ENCODE measurements at places on chromosomes 12 and 14.
A peak's percentile ranks its signal among the peaks of the same experiment; 100 is the strongest.

DNA sequence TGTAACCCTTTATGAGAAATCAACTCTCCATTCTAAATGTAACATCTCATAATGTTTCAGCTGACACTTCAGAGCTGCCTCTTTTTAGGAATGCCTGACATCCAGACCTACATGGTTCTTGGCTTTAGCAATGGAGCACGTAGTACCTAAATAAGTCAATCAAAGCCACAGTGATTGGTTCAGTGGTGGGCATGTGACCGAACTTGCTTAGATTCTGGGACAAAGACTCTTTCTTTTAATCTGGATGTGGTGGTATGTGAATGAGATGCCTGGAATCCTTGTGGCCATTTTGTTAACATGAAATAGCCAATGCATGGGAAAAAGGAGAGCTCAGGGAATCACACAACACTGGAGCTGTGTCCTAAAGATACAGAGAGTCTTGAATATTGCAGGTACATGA lies 11.8 kb downstream of the GPR65 start:
- no peak for DNase-seq

- DNase-seq, result no peak
Measured at GRCh38 chr14:31950764-31951637, 126.1 kb upstream of the ARHGAP5 start.

DNA sequence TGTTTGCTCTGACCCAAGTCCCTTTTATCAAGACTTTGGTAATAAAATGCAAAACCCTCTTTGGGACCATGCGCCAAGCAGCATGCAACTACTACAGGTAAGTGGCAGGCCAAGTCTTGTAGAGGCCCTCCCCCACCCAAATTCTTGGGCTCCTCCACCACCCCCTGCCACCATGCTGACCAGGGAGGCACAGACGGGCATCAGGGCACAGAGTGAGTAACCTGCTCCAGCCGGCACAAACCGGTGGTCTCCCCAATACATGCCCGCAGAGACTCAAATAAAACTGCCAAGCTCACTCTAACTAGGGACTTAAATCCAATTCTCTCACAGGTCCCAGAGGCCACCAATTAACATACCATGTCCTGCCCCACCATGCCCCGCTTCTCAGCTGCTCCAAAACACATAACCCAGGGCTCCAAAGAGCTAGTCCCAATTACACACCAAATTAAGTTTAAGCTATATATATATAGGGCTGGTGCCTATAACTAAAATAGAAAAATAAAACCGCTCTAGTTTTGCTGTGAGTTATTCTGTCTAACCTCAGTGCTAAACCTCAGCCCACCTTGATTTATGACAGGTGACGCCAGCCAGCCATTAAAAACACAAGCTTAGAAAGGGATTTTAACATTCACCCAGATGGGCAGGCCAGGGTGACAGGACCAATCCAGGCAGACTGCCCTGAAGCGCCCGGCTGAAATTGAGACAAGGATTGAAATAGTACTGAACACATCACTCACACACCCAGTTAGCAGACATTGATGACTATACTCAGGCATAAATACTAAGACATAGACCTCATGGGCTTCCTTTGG lies 81.0 kb downstream of the CLMN start:
- DNase-seq, result no peak

- no peak for DNase-seq
Measured at GRCh38 chr12:13007496-13008233, 7.6 kb upstream of the HEBP1 start.

DNA sequence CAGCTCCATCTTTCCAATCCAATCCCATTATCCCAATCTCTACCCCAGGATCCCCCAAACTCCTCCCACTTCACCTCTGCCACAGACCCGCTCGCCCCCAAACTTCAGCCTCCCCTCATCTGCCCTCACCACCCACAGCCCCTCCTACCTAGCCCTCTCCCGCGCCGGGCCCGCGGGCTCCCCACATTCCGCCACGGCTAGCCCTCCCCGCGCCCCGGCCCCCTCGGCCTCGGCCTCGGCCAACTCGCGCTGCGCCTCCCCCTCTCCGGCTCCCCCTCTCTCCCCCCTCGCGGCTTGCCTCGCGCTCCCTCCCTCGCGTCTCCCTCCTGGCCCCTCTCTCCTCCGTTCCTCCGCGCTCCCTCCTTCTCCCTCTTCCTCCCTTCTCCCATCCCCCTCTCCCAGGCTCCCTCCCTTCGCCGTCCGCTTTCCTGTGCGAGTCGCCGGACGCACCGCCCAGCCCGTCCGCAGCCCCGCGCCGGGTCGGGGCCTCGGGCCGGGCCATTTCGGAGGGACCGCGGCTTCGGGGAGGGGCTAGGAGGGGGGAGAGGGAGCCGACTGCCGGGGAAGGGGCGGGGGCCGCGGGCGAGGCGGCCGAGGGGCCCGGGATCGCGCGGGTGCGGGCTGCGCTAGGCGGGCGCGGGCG lies at the start of gene ATN1:
Gene ATN1 (plus strand): TSS at position 581 of the 643 bp plus-strand sequence. CDS start 6,043 bp downstream, outside the sequence.
- DNase-seq, result peak; percentile 53

DNA sequence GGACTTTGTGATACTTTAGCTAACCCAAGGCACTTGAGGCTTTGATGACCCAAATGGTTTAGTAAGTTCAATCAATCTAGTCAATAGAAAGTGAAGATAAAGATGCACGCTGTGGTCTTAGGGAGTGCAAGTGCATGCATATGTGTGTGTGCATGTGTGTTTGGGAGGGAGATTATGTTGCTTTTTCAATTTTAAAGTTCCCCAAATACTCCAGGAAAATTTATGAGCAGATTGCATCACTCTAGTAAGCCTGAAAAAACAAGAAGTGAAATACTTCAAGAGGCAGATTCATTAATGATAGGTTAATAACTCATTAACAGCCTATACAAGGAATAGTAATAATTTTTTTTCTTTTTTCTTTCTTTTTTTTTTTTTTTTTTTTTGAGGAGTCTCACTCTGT lies 12.4 kb upstream of the SIX1 start:
- no peak for DNase-seq

- DNase-seq, result peak; percentile 25
Measured at GRCh38 chr12:93497456-93497855, 30.1 kb downstream of the MRPL42 start.

DNA sequence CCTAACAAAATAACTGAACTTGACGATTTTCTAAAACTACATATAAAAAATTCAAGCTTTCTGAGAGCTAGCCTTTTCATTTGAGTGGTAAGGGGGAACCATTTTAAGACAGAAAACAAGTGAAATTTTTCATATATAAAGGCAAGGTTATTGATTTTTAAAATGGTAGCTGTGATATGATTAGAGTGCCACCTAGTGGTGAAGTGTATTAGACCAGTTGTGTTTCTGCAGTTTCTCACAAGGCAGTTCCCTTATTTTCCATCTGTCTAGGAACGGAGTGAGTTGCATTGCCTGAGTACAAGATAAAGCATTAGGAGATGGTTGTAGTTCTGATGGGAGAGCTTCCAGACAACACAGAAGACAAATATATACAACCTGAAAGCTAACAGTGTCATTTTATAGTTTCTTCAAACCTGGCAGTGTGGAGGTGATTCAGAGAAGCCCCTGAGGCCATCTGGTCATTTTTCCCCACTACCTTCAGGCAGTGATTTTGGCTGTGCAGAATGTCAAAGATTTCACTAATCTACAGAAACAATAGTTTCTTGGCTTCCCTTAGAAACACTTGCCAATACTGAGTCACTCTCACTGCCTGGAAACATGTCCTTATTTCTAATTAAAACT lies 180.8 kb downstream of the C12orf50 start:
- peak; percentile 69 for DNase-seq

DNA sequence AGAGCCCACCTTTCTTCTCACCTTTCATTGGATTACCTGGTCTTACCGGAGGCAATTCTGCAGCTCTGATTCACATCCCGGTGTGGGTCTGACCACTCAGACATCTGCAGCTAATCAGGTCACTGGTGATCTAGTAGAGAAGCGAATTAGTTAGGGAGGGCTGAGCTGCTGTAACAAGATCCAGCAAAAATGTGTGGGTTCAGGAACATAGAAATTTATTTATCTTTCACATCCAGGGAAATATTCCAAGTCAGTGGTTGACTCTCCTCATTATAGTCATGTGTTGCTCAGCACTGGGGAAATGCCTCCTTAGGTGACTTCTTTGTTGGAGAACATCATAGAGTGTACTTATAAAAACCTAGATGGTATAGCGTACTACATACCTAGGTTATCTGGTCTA lies 218.7 kb upstream of the PELI2 start:
- DNase-seq, result no peak

DNA sequence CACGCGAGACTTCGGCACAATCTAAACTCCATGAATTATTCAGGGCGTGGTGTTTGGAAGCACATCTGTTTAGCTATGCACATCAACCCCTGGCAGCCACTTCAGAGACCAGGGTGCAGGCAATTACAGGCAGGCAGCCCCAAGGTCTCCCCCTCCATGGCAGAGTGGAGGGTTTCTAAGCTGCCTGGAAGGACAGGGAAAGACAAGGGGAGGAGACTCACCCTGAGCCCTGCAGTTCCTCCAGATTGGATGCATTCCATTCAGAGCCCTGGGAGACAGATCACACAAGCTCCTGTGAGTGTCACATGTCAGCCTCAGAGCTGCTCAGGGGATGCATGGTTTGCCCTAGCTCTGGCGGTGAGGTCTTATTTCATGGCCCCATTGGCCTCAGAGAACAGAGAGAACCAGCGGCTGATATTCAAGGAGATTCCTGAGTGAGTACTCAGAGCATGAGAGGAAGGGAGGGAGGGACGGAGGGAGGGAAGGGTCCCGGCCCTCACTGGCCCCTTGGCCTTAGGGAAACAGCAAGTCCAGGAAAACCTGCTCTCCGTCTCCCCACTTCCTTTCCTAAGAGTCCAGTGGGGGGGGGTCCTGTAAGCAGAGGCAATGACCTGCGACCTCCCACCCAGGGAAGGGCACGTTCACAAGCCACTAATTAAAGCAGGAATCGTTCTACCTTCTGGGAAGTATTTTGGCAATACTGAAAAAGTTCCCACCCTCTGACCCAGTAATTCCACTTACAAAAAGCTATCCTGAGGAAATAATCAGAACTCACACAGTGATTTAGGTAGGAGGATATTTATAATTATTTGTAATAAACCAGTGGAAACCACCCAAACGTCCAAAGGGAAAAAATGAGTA lies 55.1 kb downstream of the SSH1 start:
- no peak for DNase-seq

DNA sequence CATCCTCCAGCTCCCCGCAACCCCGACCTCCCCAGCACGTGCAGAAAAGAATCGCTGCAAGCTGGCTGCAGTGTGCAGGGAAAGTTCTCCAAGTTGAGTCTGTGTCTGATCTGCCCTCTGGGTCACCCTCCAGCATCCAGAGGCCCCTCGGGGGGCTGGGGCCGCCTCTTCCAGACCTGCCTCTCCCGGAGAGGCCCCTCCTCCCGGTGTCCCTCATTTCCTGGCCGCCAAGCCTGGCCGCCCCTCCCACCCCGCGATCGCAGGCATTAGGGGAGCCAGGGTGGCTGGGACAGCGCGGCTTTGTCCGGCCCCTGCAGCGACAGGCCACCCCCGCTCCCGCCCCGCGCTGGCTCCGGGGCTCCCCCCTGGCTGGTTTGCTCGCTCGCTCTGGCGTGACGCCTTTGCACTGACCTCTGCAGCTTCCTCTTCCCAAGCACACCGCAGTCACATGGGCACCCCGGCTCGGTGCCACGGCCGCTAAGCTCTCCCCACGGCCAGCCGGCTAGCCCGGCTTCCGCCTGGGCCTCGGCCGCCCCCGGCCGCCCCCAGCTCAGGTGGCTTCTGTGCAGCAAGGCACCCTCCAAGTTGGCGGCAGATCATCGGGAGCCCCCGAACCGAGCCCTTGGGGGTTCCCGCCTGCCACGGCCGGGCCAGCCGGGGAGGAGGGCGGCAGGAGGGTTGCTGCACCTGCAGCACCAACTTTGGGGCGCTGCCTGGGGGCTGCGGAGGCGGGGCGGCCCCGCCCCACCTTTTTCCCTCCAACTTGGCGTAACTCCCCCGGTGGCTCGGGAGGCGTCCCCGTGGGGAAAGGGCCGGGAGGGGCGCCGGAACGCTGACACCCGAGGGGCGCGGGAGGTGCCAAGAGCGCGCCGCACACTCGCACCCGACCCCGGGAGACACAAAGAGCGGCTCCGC lies 43.7 kb downstream of the KDM2B start:
- DNase-seq, result peak; percentile 92

DNA sequence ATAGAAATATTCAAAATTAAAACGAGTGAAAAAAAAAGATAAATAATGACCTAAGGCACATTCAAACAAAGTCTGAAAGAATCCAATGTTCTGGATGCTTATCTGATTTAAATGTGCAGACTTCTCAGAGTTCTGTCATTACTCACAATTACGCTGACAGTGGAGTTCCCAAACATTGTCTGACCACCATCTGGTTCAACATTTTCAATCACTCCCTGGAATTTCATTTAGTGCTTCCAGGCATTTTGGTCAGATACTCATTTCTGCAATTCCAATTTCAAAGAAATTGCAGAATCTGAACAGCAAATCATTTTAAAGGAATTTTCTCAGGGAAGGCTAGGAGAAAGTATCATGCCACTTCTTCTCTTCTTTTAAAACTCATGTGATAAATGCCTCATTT lies 398.2 kb upstream of the PDE3A start:
- DNase-seq, result no peak

DNA sequence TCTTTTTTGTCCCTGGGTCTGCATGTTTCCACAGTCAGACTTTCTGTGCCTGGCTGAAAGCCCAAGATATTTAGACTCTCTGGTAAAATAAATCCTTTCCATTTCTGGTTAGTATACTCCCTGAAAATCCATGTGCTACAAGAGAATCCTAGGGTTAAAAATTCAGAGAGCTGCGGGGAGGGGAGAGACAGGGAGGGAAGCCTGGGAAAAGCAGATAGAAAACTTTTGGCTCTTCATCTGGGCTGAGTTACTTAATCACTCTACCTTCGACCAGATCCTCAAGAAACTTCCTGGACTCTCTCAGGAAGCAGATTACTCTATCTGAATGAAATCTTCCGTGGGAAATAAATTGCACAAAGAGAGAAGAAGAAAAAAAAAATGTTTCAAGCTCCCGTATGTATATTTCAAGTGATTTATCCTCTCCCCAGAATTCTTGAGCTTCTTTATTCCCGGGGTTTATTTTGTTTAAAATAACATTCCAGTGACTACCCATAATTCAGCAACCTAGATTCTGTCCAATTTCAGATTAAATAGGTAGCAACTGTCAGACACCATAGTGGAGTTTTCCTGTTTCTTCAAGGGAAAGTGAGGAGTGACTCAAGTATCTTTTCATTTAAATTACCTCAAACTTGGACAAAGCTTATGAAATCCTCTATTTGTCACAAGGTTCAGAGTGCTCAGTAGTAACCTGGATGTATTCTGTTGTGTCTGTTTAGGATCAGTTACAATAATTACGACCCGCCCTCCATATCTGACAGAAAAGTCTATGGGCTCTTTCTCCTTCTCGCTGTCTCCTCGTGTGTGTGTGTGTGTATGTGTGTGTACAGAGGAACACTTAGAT lies 163.7 kb downstream of the MYRFL start:
- no peak for DNase-seq

DNA sequence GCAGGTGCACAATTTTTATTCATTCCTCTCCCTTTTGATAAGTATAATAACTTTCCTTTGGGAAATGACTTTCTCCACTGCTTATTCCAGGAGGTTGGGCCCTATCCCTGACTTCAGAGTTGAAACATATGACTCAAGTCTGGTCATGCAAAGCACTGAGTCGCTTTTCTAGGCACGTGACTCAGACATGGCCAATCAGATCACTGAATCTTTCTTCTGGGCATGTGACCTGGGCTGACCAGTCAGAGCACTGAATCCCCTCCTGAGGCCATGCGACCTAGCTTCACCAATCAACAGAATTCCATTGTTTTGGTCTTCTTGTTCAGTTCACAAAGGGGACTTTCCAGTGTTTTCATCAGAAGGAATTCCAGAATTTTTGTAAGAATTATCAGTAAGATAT lies 377.1 kb upstream of the KITLG start:
- no peak for DNase-seq
